ENCODE measurements at places on chromosomes 3 and 15.

GRCh38 chr3:140332131-140332530 lies 345.7 kb upstream of the TRIM42 start:
- no peak for DNase-seq

GRCh38 chr15:94587113-94587512 lies 355.8 kb downstream of the MCTP2 start:
- DNase-seq, result no peak

DNA sequence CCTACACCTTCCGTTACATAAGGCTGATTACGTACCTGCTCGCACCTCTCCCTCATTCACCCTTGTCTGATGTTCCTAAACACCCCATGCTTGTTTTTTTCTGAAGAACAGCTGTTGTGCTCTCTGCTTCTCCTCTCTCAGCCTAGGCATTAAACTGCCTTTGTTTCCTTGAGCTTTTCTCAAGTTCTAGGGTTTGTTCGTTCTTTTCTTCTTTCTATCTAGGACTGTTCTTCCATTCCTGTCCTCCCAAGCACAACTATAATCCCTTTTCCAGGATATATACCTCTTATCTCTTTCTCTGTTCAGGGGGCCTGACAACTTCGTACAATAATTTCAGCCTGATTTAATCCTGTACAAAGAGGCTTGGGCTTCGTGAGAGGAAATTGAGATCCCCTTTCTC lies 11.4 kb downstream of the SYN2 start:
- DNase-seq, result no peak

DNA sequence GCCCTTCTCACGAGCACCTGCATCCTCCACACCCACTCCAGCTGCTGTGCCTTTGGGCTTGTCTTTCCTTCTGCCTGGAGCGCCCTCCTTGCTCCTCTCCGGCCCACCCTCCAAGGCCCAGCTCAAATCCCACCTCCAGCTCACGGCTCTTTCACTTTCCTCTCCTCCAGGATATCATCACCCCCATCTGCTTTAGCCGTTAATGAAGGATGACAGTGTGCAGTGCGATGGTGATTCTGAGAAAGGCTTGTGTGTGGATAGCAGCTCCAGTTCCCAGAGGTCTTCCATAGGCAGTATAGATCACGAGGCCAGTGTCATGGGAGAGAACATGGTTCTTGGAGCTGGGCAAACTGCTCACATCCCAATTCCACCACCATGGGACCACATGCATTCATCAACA lies 237.4 kb downstream of the TLE3 start:
- DNase-seq, result no peak

All from H1 (cell line).